T-helper 1 cell (primary cell): ENCODE measurements at places on chromosomes 4 and X.

DNA sequence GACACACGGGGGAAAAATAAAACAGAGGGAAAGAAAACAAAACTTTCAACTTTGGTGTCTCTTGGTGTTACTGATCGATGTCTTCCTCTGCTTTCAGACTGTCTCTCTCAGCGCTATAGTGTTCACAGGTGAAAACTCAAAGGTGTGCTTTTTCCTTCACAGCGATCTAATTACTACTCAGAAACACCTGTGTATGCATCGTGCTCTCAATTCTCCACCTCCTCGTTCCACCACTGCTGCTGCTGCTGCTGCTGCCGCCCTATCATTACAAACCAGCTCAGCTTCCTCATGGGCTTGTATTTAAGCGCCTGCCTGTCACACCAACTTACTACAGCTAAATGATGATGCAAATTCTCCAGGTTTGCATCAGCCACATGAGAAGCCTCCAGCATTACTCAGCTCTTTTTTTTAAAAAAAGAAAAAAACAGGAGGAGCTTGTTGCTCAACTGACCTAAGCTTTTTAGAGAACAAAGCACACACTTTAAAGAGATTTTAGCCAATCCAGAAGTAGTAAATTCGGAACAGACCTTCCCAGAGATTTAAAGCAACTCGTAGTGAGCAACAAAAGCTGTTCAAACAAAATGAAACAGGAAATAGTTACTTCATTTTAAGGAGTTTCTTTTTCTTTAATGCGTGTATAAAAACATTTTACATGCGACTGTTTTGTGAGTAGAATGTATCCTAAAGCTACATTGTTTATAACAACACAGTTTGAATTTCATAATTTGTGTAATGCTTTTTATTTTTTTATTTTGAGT lies at the start of gene SLC7A11:
Gene SLC7A11 (minus strand): TSS at position 274 of the 758 bp plus-strand sequence. CDS start 280 bp downstream, outside the sequence.
- DNase-seq: peak; percentile 96

DNA sequence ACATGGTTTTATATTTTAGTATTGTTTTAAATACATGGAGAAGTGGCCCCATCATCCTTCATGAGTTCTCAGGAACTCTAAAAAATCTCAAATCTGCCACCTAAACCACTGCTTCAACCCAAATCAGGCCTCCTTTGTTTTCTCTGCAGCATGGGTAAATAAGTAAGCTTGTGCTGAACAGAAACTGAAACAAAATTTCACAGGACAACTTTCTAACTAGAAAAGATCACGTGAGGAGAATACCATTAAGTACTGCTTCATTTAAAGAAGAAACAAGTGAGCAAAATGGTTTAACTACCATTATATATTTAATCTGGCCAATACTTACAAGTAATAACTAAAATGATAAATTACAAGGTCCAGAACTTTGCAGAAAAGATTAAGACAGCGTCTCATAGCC lies 2.5 kb downstream of the ARAP2 start:
- DNase-seq: no peak

DNA sequence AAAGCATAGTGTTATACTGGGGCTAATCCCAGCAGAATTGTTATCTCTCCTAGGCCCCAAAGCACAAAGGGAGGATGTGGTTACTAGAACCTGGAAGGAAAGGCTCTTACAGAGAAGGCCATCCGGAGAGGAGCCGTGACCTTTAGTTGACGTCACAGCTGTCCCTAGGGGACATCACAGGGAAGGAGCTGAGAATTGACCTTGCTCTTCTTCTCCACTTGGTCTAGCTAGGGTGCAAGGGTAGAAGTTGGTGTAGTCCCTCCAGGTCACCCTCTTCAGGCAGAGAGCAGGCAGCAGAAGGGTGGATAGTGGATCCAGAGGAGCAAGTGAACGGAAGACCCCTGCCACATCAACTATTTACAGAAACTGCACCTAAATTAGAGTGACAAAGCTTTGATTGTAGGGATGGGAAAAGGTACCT lies 22.8 kb upstream of the FGF2 start:
- DNase-seq: no peak

DNA sequence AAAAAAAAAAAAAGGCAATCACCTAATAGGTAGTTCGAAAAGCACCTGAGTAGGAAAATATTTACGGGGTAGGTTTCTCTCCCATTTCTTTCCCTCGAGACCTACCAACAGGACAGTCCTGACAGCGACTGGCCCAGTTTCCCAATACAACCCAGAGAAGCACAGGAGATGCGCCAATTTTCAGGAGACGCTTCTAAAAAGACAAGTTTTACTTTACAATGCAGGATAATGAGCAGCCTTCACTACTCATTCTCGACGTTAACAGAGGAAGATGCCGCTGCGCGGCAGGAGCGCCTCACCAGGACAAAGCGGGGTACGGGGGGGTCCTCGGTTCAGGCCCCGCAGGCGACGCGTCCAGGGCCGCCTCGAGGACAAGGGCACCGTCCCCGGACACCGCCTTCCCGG lies 708 bp downstream of the BCLAF3 start:
- no peak for DNase-seq

GRCh38 chr4:132396636-132397035 lies 752.5 kb upstream of the PCDH10 start:
- no peak for DNase-seq

DNA sequence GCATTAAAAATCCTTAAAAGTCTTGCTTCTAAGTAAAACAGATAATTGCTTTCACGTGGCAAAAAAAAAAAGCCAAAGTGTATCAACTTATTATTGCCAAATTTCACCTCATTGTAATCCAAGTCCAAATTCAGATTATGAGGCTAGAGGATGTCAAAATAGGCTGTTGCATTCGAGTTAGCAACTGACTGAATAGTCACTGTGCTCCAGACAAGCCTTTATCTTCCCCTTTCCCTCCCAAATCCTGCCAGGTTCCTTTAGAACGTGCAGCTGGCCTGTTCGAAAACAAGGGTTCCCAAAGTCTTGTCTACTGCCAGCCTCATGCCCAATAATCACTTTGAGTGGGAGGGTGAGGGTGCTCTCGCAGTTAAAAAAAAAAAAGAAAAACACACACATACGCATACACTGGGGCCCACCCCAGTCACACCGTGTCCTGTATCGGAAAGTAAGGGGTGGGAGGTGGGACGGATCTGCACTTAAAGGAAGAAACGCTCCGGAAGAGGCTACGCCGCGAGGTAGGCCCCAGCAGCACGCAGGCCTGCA lies 603 bp downstream of the MAD2L1 start:
- DNase-seq: peak; percentile 17

DNA sequence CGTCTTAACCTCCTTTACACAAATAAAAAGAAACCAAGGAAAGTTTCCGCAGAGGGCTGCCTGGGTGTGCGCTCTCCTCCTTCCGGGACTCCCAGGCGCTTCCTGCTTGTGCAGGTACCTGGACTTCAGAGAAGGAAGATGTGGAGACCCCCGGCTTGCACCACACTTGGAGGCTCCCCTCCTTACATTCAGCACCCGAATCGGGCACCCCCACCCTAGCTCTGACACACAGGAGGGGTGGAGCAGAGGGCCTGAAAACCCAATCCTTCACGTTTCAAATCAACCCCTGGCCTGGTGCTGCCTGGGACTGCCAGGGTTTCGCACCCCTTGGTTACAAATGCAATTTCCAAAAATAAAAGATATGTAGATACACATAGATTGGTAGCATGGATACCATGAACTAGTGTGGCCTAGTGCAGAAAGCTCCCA lies 3.1 kb downstream of the NKX3-2 start:
- no peak for DNase-seq

GRCh38 chrX:98231003-98231402 lies 1347.3 kb downstream of the RPA4 start:
- DNase-seq: no peak

DNA sequence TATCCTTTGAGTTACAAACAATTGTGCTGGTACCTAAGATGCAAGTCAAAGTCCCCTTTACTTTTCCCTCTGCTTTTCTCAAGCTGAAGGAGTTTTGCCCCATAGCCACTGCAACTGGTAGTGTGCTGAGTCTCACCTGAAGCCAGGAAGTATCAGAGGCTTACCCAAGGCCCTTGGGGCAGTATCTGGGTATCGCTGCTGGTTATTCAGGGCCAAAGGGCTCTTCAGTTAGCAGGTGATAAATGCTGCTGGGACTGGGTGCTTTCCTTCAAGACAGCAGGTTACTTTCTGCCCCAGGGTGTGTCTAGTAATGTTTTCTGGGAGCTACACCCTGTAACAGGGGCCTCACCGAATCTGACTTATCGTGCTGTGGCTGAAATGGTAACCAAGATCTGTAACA lies 90.4 kb upstream of the SLC6A14 start:
- DNase-seq: no peak

DNA sequence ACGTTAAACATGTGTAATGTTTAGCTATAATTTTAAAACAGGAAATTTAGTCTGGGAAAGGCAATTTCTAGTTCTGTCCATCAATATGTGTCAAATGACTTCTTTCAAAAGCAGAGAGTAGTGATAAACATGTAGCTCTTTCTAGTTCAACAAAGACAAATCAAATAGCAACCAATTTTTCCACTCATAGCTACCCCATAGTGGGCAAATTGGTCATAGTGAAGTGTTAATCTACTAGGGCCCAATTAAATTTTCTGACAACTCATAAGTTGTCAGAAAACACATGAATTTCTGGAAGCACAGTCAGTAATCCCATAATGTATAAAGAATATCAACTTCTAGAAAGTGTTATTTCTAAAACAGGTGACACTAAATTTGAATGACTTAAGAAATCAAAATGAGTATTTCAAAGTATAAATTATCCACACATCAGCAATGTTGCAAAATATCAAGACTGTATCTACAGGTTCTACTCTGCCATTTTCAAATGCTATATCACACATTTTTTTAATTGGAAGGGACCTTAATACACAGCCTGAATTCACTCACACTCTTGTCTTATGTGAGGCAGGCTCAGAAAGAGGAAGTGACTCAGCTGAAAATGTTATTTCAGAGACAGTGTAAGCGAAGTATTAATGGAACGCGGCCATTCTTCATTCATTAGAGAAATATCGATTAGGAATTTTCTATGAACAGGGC lies 7.7 kb downstream of the OCIAD2 start:
- no peak for DNase-seq

GRCh38 chrX:113929004-113929403 lies 654.9 kb upstream of the HTR2C start:
- DNase-seq: no peak

DNA sequence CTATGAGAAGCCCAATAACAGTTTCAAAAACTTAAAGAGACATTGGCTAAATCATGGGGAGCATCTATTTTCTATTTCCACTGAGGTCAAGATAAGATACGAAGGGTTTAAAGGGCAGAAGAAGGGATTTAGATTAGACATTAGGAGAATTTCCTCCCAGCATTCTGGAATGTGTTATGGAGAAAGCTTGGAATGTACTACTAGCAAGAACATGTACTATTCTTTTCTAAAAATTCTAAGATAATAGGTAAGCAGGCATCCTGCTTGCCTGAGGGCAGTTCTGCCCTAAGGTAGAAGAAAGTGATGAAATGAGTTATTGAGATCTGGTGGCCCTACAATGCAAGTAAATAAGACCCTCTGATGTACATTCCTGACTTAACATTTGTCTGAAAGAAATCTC lies 279.2 kb downstream of the NR3C2 start:
- no peak for DNase-seq

DNA sequence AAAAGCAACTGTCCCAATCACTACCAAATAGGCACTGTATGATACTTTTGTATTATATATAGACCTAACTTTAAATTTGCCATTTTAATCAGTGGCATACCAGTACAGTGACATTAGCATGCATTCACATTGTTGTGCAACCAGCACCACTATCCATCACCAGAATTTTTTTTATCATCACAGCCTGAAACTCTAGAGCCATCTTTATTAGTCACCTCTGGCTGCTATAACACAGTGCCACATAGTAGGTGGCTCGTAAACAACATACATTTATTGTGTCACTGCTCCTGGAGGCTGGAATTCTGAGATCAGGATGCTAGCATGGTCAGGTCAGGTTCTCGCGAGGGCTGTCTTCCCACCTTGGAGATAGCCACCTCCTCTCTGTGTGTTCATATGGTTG lies 188.4 kb upstream of the GALNT7 start:
- no peak for DNase-seq

- no peak for DNase-seq
These were observed 361.4 kb downstream of the RAPGEF2 start for GRCh38 chr4:159464302-159464701.

DNA sequence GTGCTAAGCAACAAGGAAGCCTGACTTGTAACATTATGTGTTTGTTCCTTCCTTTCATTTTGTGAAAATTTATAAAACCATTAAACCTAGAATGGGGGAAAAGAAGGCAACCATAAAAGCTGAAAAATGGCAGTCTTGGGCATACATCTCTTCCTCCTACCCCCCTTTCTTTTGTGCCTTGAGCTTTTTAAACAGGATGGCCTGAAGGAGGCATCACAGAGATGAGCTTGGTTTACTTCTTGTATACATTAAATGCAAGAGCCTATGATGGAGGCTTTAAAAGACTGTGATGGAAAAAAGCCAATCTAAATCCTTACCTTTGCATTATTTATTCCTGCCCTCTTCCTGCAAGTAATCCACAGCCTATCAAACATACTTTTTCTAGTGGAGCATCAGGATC lies 36.2 kb upstream of the ADH7 start:
- no peak for DNase-seq

GRCh38 chrX:49177338-49177833 lies 5.7 kb downstream of the PLP2 start:
- DNase-seq: no peak

GRCh38 chr4:110869862-110870572 lies 247.1 kb upstream of the PITX2 start:
- DNase-seq: no peak

DNA sequence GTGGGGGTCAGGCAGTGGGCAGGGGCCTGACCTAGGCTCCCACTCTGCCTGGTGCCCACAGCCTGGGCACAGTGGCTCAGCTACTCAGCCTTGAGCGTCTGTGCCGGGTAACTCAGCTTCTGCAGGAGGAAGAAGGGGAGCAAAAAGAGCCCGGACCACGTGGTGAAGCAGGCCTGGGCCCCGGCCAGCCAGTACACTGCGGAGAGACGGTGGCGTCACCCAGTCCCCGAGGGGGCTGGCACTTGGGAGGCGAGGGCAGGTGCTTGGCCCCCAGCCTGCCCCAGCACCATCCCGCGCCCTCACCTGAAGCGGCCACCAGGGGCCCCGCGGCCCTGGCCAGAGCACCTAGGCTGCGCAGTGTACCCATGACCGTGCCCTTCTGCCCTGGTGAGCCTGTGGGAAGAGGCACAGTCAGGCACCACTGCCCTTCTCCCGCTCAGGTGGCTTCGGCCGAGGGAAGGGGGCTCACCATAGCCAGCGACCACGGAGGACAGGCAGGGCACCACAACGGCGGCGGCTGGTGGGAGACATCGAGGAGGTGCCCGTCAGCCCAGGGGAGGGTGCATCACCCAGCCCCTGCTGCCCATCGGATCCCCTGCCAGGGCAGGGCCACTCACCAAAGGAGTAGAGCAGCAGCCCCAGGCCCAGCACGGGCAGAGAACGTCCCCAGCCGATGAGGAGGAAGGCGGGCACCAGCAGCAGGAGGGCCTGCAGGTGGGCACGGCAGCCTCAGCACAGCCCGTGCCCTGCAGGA lies 32.3 kb downstream of the NOP14 start:
- no peak for DNase-seq

GRCh38 chrX:38754102-38754790 lies 47.0 kb upstream of the MID1IP1 start:
- peak; percentile 2 for DNase-seq

- DNase-seq: no peak
These were observed 19.6 kb downstream of the VMA21 start for GRCh38 chrX:151416579-151416978.

- no peak for DNase-seq
These were observed 18.1 kb downstream of the KIT start for GRCh38 chr4:54675721-54676461.
